Ureter (tissue), 1 donor: ENCODE measurements at places on chromosomes 7 and 10.

DNA sequence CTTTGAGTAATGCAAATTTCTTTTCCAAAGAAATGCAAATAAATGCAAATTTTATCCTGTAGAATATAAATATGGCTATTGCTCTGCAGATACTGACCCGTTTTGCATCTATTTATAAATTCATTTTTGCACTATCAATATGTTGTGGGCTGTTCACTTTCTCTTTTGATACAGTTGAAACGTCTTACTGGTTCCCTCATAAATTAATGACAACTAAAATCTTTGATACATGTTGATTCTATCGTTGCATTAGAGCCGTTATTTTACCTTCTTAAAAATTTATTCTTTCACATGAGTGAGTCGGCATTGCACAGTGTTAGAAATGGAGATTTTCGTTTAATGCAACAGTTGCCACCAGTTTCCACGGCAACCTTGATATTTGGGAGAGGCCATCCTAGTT, 689.3 kb upstream of the FOXK1 start:
- DNase-seq = no peak

DNA sequence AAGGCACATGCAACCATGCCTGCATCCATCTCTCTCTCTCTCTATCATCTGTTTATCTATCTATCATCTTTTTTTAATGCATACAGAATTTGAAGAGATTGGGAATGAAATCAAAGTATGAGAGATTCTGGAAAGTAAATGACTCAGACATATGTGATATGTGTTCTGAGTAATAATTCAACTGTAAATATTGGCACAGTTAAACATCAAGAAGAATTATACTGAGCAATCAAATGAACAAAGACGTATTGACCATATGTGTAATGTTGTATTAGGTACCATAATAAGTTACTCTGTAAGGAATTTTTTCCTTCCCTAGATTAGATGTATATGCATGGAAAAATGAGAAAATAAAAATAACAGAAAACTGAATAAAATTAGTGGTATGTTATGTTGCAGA, 108.3 kb downstream of the SUGCT start:
- DNase-seq = no peak

DNA sequence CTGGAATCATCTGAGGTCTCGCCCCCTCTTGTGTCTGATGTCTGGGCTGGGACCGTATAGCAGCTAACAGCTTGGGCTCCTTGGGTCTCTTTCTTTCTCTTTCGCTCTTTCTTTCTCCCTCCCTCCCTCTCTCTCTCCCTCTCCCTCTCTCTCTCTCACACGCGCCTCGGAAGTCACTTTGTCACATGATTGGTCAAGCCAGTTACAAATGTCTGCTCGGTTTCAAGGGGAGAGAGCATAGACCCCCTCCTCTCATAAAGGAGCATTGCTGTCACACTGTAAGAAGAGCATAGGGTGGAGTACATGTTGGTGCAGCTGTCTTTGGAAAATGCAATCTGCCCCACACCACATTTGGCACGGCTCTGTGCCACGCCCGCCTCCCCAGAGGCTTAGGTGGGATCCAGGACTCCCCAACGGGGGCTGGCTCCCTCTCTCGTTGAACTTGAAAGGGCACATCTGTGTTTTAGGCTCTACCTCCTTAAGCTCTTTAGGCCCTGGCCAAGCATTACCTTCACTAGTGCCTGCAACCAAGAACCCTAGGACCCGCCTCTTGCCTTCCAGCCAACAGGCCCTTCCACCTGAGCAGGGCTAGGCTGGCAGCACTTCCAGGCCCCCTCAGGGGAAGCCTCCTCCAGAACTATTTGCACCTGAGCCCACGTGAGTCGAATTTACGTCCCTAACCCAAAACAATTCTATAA, 61.9 kb upstream of the CACUL1 start:
- no peak for DNase-seq

DNA sequence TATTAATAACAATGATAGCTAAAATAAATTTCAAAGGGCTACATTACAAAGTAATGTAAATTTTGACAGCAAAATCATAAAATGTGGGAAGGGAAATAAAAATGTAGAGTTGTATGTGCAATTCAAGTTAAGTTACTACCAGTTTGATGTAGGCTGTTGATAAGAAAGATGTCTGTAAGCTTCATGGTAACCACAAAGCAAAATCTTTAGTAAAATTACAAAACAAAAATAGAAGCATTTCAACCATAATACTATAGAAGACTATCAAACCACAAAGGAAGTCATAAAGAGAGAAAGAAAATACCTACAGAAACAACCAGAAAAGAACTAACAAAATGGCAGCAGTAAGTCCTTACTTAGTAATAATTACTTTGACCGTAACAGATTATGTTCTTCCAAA, 99.1 kb downstream of the C7orf25 start:
- DNase-seq = no peak

DNA sequence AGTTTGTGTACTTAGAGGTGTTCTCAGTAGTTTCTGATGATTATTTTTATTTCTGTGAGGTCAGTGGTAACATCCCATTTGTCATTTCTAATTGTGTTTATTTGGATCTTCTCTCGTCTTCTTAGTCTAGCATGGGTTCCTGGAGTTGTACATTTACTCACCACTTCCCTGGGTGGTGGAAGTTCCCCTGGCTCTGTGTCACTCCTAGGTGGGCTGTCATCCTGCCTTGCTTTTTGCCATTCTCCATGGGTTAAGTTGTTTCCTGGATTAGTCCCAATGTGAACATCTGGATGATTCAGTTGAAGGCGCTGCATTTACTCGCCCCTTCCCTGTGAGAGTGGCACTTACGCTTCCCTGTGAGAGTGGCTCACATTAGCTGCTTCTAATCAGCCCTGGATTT, 48.2 kb downstream of the GSAP start:
- DNase-seq = no peak

GRCh38 chr10:13803566-13804554, 217.1 kb downstream of the PRPF18 start:
- DNase-seq = no peak

GRCh38 chr7:1754345-1754908, 84.3 kb downstream of the ELFN1 start:
- DNase-seq = no peak

DNA sequence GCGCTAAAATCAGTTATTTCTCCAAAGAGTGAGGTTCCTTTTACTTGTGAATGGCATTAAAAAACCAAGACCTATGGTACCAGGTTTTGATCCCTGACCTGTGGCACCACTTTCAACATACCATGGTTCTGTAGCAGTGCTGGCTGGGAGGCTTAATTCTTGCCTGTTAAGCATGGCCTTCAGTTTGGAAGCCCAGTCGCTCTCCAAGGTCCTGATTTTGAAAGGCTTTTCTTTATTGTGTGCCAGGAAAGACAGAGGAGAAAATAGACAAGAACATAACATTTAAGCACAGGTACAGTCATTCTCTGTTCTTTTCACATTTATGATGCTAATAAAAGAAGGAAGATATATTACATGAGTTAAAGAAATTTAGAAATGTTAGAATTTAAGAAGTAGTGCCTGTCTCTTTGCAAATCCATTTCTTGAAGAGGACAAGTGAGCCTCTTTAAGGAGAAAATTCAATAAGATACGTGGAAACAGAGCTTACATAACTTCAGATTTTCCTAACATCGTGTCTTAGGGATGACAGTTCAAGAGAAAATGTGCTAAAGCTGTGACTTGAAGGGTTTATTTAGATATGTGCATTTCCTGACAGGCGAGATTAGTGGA, 357.6 kb downstream of the DPP6 start:
- DNase-seq = no peak

- no peak for DNase-seq
These were observed 655.2 kb upstream of the NRG3 start for GRCh38 chr10:81219758-81220157.

- no peak for DNase-seq
These were observed 74.1 kb downstream of the LRRTM3 start for GRCh38 chr10:66999762-67000545.

GRCh38 chr10:6402349-6402709, 177.7 kb downstream of the PRKCQ start:
- no peak for DNase-seq

GRCh38 chr7:82957521-82957920, 205.2 kb downstream of the PCLO start:
- DNase-seq = no peak

DNA sequence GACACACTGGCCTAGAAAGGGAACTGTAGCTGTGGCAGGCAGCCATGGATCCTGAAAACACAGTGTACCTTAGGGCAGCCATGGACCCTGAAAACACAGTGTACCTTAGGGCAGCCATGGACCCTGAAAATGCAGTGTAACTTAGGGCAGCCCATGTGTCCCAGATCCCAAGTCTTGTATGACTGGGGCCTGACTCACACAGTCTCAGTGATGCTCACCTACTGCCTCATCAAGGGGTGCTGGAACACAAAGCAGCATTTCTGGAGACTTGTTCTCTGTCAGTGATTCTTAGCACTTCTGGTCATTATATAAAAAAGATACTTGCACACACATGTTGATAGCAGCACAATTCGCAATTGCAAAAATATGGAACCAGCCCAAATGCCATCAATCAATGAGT, 70.2 kb upstream of the LAMB4 start:
- DNase-seq = no peak

DNA sequence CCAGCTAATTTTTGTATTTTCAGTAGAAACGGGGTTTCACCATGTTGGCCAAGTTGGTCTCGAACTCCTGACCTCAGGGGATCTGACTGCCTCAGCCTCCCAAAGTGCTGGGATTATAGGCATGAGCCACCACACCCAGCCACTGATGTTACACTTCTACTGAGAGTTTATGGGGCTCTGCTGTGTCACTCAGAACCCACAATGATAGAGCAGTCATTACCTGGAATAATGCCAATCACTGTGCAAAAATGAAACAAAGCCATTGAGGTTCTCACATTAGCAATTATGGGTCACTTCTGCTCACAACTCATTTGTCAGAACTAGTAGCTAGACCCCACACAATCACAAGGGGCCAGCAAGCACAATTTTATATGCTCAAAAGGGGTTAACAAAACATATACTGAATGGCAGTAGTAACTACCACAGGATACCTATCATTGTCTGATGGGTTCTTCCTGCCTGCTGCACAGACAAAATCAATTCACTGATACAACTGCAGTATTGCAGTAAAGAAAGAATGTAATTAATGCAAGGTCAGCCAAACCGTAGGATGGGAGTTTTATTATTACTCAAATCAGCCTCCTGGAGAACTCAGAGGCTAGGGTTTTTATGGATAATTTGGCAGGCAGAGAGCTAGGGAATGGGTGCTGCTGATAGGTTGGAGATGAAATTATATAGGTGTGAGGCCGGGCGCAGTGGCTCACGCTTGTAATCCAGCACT, 72.1 kb upstream of the TRIM24 start:
- no peak for DNase-seq

DNA sequence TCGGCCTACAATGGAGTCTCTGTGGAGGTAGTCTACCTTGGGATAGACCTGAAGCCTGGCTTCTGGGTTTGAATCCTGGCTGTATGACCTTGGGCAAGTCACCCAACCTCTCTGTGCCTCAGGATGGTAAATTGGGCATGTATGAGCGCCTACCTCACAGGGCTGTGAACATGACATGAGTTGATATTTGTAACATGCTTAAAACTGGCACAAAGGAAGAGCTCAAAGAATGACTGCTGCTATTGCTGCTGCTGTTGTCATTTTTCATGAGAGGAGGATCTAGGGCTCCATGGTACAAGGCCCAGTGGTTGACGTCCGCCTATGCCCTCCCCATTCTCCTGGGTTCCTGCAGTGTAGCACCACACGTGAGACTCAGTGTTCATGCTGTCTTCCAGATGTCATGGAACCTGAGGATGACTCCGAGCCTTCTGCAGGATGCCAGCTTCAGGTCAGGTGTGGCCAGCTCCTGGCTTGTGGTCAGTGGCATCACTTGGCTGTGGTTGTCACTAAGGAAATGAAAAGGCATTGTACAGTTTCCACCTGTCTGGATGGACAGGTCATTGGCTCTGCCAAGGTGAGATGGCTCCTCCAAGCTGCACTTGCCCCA, 95.0 kb downstream of the WDFY4 start:
- no peak for DNase-seq

DNA sequence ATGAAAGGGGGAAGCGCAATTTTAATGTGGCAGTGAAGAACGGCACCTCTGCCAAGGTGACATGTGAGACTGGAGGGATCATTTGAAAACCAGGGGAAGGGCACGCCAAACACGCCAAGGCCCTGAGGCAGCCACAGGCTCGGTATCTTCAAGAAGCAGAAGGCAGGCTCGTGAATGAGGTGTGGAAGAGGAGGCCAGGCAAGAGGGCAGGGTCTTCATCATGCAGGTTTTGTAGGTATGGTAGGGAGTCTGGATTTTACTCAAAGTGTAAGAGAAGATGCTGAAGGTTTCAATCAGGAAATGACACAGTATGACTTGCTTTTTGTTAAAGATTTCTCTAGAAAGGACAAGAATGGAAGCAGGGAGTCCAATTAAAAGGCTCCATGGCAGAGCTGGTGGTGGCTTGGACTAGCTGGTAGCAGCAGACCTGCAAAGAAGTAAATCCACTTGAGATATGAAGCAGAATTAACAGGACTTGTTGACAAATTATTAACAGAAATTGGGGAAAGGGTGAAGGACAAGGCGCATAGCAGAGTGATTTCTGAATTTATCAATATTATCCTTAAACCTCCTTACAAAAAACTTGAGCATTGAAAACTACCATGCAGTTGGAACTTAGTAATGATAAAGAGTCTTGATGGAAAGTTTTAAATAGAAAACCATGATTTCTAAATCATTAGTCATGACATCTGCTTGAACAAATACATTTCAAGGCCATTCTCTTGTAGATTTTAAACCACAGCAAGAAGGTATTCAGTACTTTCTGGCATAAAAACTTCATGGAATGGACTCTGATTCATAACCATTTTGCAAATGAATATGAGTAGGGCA, 70.4 kb downstream of the COA1 start:
- DNase-seq = no peak

DNA sequence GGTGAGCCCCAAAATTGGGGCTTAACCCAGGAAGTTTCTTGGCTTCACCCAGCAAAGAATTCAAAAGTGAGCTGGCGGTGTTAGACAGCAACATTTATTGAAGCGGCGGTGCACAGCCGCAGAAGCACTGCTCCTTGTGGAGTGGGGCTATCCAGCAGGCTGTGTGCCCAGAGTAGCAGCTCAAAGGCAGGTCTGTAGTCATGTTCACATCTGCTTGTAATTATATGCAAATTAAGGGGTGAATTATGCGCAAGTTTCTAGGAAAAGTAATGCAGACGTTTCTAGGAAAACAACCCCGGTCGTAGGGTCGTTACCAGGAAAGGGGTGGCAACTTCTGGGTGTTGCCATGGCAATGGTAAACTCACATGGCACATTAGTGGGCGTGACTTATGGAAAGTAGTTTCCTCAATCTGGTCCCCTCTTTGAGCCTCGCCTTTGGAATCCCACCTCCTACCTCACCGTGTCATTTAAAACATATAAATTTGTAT, 13.7 kb upstream of the KBTBD2 start:
- DNase-seq = no peak

DNA sequence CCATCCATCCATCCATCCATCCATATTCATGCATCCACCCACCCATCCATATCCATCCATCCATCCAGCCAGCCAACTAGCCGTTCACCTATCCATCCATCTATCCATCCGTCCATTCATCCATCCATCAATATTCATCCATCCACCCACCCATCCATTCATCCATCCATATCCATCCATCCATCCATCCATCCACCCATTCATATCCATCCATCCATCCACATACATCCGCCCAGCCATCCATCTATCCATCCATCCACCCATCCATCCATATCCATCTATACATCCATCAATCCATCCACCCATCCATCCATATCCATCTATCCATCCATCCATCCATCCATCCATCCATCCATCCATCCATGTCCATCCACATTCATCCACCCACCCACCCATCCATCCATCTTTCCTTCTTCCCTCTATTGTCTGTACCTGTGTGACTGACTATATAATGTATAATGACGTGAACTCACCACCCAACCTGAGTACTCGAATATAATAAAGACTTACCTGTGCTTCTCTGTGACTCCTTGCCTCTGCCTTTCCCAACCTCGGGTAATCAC, 2.5 kb downstream of the INMT start:
- DNase-seq = no peak
